GM23248 (cell line): ENCODE measurements at places on chromosomes 5 and 9.

DNA sequence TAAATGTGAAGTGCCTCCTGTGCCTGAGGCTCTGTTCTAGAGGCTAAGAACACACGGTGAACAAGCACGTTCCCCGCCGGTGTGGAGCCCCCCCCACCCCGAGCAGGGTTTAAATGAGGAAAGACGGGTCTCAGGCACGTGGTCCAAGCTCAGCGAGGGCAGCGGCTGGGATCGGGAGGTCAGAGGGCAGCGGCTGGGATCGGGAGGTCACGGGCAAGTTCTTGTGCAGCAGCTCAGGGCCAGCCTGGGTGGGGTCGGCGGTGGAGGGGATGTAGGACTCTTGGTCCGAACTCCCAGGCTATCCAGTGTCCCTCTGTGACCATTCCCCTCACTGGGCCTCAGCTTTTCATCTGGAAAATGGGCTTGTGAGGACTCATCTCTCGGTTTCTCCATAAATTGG is 2.7 kb upstream of the GBGT1 start:
- no peak for DNase-seq

- peak; percentile 3 for DNase-seq
These were observed 13.7 kb upstream of the MTAP start for GRCh38 chr9:21788752-21789151.

- DNase-seq, result no peak
These were observed 13.0 kb downstream of the BARX1 start for GRCh38 chr9:93942161-93942560.

- peak; percentile 49 for DNase-seq
These were observed 84.5 kb downstream of the HAPLN1 start for GRCh38 chr5:83636156-83636555.

DNA sequence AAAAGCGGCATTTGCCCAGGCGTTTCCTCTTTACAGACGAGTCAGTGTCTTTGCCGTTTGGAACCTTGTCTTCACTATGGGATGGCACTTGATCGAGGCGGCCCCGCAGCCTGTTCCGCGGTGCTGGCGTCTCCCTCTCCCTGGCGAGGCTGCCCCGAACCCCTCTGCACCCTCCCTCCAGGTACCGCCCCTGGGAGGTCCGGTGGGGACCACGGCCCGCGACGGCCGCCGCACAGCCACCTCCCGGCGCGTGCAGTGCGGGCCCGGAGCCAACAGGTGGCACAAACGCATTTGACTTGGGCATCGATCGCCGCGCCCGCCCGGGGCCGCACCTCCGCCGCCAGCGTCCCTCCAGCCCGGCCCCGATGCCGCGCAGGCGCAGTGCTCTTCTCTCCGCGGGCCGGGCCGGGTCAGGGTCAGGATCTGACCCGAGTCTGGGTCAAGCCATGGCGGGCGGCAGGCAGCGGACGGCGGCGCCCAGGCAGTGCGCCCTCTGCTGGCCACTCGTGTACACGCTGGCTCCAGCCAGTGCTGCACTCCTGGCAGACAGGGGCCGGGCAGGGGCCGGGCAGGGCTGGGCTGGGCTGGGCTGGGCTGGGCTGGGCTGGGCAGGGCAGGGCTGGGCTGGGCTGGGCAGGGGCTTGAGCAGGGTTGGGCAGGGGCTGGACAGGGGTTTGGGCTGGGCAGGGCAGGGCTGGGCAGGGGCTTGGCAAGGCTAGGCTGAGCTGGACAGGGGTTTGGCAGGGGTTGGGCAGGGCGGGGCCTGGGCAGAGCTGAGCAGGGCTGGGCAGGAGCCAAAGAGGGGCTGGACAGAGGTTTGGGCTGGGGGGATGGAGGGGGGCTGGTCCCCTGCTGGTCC is 155.8 kb upstream of the IRX4 start:
- peak; percentile 67 for DNase-seq

GRCh38 chr5:180315762-180316212 is 23.9 kb upstream of the MAPK9 start:
- DNase-seq, result peak; percentile 64

DNA sequence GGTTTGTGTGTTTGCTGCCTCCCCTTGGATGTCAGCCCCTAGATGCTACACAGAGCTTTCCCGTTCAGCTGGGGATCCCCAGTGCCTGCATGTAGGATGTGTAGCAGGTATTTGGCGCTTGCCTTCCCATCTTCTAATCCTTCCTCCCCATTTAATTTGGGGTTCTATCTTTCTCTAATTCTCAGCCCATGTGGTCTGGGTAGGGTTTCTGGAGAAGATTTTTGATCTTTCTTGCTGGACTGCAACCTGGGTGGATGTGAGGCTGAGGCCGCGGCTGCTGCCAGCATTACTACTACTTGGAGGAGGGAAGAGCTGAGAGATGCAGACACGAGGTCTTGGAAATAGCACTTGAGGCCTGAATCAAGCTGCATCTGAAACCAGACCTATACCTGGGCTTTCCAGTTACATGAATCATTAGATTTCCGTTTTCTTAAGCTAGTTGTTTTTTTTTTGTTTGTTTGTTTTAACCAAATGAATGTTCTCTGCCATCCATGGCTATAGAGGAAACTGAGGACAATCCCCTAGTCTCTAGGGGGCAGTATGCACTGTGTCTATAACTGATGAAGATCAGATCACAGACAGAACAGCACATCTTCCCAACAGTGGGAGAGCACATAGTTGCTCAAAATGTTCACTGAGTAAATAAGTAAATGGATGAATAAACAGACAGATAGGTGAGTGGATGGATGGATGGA is 178.6 kb downstream of the FGF18 start:
- no peak for DNase-seq

- DNase-seq, result no peak
These were observed 79.3 kb downstream of the PTPN3 start for GRCh38 chr9:109418827-109419226.

DNA sequence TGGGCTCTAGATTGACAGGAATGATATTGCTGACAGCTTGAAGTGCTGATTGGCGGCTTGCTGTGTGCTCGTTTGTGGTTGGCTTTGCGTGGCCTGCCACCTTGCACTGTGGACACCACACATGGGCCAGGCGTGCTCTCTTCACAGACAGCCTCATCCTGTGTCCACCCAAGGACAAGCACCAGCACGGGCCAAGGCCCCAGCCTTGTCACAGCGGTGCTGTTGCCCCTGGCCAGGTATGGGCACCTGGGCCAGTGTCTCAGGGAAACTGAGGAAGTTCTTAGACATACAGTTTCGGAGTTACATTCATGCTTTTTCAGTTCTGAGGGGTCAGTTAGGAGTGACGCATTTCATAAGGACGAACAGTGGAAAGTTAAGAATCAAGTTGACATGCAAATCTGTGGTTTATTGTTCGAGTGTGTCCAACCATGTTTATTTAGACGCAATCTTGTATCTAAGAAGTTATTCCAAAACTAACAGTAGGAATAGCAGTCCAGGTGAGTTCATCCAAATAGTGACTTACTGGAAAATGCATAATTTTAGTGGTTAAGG is 125.9 kb downstream of the EHMT1 start:
- no peak for DNase-seq

GRCh38 chr5:133241179-133242092 is 189.6 kb downstream of the HSPA4 start:
- no peak for DNase-seq

DNA sequence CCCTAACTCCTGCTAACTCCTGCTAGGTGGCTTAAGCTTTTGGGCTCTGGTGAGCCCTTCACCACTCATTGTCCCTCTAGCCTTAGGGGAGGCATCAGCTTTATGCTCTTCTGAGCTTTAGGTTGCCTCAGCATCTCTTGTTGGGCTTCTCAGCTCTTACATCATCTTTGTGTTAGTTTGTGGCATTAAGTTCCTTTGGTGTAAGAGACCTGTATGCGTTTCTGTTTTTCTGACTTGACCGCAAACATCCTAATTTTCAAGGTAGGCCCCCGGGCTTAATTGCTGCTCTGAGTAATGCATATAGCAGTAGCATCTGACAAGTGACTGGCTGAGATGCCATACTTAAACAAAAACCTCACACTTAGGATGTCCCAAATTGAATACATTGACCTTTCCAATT is 287.8 kb upstream of the TUT7 start:
- no peak for DNase-seq

- DNase-seq, result no peak
These were observed 92.3 kb downstream of the FANCC start for GRCh38 chr9:95225076-95225725.

GRCh38 chr9:13929013-13929412 is 384.9 kb downstream of the NFIB start:
- no peak for DNase-seq

- DNase-seq, result no peak
These were observed 36.0 kb upstream of the GOLPH3 start for GRCh38 chr5:32210151-32210550.

- no peak for DNase-seq
These were observed 9.2 kb downstream of the C9orf85 start for GRCh38 chr9:71920456-71921189.

- no peak for DNase-seq
These were observed 25.9 kb upstream of the TXN start for GRCh38 chr9:110282018-110282738.

DNA sequence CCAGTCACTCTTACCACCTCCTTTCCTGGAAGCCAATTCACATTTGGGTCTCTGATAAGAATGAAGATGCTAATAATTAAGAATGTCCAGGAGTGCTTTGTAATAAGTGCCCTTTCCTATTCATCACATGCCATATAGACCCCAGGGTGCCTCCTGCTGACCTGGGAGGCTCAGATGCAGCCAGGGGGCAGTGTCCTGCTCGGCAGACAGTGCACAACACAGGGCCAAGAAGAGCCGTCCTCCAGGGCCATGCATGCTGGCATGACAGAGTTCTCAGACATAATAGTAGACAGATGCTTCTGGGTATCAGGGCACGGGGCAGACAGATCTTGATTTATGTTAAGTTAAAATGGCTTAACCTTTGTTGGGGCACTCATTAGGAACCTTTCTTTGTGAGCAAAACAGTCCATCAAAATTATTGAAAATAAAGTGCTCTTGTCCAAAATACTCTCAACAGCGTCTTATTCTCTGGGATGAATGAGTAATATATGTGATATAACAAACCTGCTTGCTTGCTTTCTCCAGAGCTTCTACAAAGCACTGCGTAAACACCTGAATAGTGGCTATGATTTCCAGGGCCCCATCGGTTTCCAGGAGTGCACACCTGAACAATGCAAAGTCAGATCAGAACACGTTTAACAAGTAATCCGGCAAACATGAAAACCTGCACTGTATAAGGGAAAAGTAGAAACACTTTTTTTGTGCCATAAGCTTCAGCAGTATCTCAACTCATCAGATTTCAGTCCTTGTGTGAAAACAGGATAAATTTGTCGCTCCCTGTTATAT is 192.7 kb downstream of the FANCC start:
- peak; percentile 24 for DNase-seq

- DNase-seq, result no peak
These were observed 31.8 kb downstream of the EGFLAM start for GRCh38 chr5:38290028-38290653.

DNA sequence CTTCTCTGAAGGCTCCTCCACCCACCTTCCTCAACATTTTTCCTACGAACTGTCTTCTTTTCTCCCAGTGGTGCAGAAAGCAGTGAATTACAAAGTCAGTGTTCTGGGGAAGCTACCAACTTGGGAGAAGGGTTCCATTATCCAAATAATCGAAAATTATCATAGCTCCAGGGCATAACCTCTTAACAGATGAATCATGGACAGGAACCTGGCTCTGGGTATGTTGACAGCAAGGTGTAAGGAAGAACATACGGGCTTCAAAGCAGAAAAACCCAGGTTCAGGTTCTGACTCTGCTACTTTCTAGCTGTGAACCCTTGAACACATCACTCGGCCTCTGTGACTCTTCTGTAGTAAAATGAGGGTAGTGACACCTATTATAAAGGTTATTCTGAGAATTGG is 351.3 kb downstream of the ENC1 start:
- DNase-seq, result no peak

DNA sequence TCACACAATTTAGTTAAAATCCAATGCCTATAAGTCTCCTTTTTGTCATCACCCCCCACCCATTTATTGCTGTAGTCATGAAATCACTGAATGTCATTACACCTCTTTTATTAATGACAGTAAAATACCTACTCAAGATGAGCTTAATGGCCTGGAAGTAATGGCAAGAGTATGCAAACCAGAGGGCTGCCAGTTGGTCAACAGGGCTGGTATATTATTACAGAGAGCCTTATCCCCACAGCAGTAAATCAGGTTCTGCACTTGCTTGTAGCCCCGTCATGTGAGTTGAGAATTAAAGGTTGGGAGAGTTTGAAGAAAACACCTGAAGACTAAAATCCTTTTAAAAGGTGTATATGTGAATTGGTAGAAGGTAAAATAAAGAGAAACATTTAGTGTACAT is 372.4 kb downstream of the MAT2B start:
- DNase-seq, result no peak

DNA sequence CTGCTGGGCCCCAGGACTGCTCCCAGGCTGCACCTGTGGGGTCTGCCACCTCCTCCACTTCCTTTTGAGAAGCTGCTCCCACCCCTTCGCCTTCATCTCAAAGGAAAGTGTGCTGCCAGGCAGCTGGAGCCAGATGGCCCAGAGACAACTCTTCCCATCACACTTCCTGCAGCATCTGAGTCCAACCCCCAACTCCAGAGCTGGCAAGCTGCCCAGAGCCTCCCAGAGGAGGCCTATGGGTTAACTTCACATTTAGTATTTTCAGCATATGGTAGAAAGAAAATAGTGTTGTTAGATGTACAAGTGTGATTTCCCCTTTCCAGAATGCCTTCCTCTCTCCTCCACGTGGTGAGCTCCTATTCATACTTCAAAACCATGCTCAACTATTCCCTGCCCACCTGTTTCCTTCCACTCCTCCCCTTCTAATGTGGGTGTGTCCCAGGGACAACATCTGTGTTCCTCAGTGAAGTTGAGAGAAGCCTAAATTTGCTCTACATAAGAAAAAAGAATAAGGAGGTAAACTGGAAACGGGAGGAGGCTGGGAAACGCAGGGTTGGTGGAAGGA is 38.6 kb upstream of the KCNMB1 start:
- DNase-seq, result no peak

- no peak for DNase-seq
These were observed 13.4 kb upstream of the ZDHHC21 start for GRCh38 chr9:14706530-14707140.

DNA sequence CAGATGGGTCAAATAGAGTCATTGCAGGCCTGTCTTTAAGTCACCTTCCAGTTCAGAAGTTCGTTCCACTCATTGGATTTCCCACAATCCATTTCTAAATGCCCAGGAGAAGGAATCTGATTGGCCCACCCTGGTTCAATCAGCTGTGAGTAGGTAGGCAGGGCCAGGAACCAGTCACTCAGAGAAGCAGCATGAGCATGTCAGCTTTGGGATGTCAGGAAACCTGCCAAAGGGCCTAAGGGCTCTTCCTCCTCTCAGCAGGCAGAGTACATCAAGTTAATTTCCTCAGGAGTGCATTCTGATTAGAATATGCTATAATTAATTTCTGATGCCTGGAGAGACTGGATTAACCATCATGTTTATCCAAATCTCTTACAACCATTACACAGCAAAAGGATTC is 412.9 kb upstream of the CCNH start:
- no peak for DNase-seq
